ENCODE measurements at places on chromosomes 3 and 15. TPM values are rescaled to one million over a fixed set of nuclear protein-coding genes. Genes with fewer than 3 reads are reported as not detected.
A peak's percentile ranks its signal among the peaks of the same experiment; 100 is the strongest.

PLSCR2 gene
- not detected for polyA plus RNA-seq

CFAP20DC gene
- polyA plus RNA-seq, result not detected

BNIP2 gene
- polyA plus RNA-seq, result 47.7 TPM

PAQR5 gene
- polyA plus RNA-seq, result 0.31 TPM

DNA sequence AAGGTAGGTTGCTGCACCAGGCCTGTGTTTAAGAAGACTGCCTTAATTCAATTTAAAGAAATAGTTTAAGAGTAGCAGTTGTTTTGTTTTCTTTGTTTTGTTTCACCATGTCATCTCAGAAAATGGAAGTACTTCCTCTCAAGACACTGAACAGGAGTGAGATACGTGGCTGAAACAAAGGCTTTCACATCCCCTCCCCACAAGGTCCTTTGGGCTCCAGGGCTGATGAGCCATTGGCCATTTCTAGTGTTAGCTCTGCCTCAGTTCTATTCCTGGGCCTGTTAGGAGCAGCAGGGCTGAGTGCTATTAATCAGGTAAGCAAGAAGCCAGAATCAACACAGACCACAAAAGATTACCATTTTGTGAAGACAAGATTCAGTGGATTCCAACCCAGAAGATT, 132.8 kb downstream of the KCNAB1 start:
- no peaks in the 10 kb centered on the region for H3K4me1 ChIP-seq
- H3K4me3 ChIP-seq, result no peak overlapping the region
- H3K27me3 ChIP-seq, result no peaks in the 10 kb centered on the region
- H3K36me3 ChIP-seq, result peaks cover 3% of the 10 kb centered on the region
- DNase-seq, result no peak
- H3K27ac ChIP-seq, result no peak overlapping the region

DNA sequence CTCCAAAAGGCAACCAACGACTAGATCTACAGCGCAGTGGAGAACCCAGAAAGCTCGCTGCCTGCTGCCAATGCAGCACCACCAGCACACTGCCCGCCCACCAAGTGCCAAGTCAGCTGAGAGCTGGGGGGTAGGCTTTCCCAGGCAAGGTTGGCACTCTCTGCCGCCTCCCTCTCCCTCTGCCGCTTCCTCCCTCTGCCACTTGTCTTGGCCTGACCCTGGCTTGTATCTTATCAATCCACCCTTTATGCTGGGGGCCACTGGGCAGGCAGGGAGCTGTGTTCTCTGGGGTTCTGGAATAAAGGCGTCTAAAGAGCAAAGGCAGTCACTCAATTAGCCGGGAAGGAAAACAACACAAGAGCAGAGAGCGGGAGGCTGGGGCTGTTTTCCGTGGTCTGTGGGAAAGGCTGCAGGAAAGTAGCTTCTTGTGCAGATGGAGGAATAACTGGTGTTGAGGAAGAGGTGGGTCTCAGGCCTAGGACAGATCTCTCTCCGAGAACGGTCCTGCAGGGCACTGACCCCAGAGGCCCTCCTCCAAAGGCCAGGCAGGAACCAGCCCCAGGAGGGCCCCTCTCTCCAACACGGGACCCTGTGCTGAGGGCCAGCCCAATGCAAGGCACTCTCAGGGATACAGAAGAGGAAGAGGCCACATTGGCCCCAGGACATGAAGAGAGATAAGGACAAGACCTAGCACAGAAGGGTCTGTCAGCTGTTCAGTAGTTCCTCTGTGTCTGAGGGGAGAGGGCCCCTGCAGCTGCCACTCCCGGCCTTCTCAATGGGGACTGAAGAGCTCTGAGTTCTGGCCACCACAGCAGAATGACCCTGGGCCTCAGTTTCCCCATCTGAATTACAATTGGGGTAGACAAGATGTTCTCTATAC, 30.8 kb downstream of the ACSBG1 start:
- no peaks in the 10 kb centered on the region for H3K36me3 ChIP-seq
- no peaks in the 10 kb centered on the region for H3K27me3 ChIP-seq
- no peak overlapping the region for H3K4me3 ChIP-seq
- DNase-seq, result no peak
- no peak overlapping the region for H3K27ac ChIP-seq

DNA sequence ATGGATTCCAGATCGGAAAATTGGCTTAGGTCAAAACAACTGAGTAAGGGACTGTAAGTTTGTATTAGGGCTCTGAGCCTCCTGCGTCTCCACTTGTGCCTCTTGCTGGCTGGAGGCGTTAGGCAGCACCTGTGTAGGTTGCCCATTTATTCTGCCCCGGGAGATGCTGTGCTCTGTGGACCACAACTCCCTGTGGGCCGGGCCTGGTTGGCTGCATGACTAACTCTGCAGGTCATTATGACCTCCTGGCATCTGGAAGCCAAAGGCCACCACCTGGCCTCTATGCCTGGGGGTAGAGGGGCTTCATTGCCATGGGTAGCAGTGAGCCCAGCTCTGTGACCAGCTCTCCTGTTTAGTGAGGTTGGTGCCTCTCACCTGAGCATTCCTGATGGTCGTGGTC, 36.0 kb upstream of the BDH1 start:
- H3K27me3 ChIP-seq, result no peaks in the 10 kb centered on the region
- H3K27ac ChIP-seq, result no peak overlapping the region
- no peak for DNase-seq
- no peaks in the 10 kb centered on the region for H3K4me1 ChIP-seq
- H3K4me3 ChIP-seq, result no peak overlapping the region

GRCh38 chr15:48084759-48085590, 35.8 kb upstream of the SLC24A5 start:
- no peak overlapping the region for H3K4me3 ChIP-seq
- no peak for DNase-seq
- no peaks in the 10 kb centered on the region for H3K36me3 ChIP-seq
- H3K27ac ChIP-seq, result no peak overlapping the region

DNA sequence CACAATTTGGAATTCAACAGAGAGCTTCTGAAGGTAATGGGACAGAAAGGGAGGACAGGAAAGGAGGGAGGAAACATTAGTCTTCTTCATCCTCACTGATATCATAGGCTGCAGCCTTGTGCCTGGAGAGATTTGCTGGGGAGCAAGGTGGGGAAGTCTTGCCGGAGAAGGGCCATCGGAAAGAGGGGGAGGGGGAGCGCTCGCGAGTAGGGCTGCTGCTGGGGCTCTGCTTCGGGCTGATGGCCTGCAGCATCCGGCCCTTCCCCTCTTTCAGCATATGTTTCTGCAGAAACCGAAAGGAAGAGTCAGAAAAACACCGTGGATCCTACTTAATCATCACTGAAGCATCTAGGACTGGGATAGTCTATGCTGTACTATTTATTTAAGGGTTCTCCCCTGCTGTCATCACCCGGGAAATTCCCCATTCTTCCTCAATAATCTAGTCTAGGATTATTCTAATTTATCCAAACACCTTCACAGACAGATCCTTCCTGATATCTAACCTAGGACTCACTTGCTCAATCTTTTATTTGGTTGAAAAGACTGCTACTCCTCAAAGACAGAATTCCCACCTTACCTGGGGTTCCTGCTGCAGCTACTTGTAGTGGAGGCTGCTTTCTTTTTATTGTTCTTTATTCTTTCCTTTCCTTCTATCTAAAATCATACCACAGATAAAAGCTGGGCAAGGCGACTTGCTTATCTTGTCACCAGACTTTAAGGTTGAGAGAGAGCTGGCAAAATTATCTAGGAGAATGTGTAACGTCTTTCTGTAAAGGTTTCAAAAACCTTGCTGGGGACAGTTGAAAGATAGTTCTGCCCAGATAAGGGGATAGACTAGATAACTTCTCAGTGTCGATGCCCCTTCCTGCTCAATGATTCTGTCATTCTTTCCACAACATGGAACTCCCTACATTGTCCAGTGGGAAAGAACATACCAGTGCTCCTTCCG, 22.6 kb downstream of the SLC51A start:
- peaks cover 6% of the 10 kb centered on the region for H3K36me3 ChIP-seq
- H3K4me3 ChIP-seq, result no peak overlapping the region
- H3K27ac ChIP-seq, result no peak overlapping the region
- no peaks in the 10 kb centered on the region for H3K4me1 ChIP-seq
- H3K27me3 ChIP-seq, result no peaks in the 10 kb centered on the region

GRCh38 chr3:126546549-126547239, 12.0 kb downstream of the C3orf22 start:
- H3K4me3 ChIP-seq, result no peak overlapping the region
- no peak for DNase-seq
- H3K4me1 ChIP-seq, result no peaks in the 10 kb centered on the region
- no peak overlapping the region for H3K27ac ChIP-seq

DNA sequence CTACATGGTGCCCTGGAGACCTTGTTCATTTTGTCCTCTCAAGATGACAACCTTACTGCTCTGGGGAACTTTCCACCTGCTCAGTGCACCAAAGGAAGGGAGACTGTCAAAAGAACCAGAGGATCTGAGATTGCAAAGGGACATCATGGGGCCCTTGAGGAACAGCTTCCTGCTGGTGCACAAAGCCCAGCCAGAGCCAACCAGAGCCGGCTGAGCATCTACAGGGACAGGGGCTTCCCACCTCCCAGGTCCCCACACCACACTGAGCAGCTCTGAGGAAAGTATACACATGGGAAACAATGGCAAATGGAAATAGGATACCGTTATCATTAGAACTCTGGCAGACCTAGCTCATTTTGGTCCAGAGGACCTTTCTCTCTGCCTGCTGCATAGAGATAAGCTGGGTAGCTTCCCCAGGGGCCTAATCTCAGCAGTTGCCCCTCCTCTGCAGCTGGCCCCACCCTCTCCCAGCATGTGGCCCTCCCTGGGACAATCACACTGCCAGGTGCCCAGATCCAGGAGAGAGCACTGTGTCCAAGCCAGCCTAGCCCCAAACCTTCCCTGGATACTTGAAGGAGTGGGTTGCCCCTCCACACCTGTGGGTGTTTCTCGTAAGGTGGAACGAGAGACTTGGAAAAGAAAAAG, 123.4 kb upstream of the PRR20G start:
- no peaks in the 10 kb centered on the region for H3K4me1 ChIP-seq
- H3K4me3 ChIP-seq, result no peak overlapping the region
- no peak for DNase-seq
- no peaks in the 10 kb centered on the region for H3K36me3 ChIP-seq
- H3K27ac ChIP-seq, result no peak overlapping the region

GRCh38 chr3:159586571-159587202, 401.9 kb upstream of the IL12A start:
- no peaks in the 10 kb centered on the region for H3K36me3 ChIP-seq
- no peaks in the 10 kb centered on the region for H3K27me3 ChIP-seq
- H3K27ac ChIP-seq, result no peak overlapping the region
- H3K4me3 ChIP-seq, result no peak overlapping the region

DNA sequence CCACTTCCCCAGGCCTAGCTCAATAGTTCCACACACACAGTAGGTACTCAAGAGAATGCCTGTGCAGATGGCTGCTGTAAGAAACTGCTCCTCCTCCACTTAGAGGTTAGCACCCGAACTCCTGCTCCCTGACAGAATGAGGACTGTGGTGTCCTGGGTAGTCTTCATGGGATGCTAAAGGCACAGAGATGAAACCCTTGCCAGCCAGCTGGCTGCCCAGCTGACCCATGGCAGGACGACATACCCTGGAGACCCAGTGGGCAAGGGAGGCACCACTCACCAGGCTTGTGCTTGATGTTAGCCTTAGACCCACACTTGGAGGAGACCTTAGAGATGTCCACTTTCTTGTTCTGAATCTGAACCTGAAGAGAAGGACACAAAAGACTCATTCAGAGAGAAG, 54.2 kb downstream of the DHX30 start:
- DNase-seq, result no peak
- peaks cover 4% of the 10 kb centered on the region for H3K36me3 ChIP-seq
- no peaks in the 10 kb centered on the region for H3K4me1 ChIP-seq
- H3K4me3 ChIP-seq, result no peak overlapping the region
- no peak overlapping the region for H3K27ac ChIP-seq

GRCh38 chr15:67018026-67018425, 47.4 kb upstream of the SMAD3 start:
- no peak overlapping the region for H3K27ac ChIP-seq
- no peak overlapping the region for H3K4me3 ChIP-seq
- DNase-seq, result no peak
- H3K27me3 ChIP-seq, result no peaks in the 10 kb centered on the region
- no peaks in the 10 kb centered on the region for H3K36me3 ChIP-seq

DNA sequence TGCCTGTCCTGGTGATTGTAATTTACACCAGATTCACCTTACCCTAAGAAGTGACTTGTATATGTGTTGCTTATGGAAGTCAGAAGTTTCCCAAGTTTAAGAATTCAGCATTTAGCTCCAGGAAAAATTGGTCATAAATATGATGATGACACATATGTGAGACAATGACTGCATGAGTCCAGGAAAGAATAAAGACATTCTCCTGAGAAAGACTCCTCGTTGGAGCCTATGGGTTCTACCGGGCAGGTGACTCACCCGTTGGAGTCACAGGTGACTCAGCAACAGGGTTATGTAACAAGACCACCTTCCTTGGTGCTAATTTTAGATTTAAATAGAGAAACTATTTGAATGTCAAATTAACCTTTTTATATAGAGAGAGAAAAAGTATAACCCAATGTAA, 662.4 kb downstream of the FHIT start:
- no peaks in the 10 kb centered on the region for H3K36me3 ChIP-seq
- peaks cover 2% of the 10 kb centered on the region for H3K4me1 ChIP-seq
- no peak for DNase-seq
- no peak overlapping the region for H3K27ac ChIP-seq

- peaks cover 12% of the 10 kb centered on the region for H3K4me1 ChIP-seq
- no peak for DNase-seq
- H3K4me3 ChIP-seq, result no peak overlapping the region
Observed at GRCh38 chr3:123869165-123869564, 15.0 kb downstream of the MYLK start.

DNA sequence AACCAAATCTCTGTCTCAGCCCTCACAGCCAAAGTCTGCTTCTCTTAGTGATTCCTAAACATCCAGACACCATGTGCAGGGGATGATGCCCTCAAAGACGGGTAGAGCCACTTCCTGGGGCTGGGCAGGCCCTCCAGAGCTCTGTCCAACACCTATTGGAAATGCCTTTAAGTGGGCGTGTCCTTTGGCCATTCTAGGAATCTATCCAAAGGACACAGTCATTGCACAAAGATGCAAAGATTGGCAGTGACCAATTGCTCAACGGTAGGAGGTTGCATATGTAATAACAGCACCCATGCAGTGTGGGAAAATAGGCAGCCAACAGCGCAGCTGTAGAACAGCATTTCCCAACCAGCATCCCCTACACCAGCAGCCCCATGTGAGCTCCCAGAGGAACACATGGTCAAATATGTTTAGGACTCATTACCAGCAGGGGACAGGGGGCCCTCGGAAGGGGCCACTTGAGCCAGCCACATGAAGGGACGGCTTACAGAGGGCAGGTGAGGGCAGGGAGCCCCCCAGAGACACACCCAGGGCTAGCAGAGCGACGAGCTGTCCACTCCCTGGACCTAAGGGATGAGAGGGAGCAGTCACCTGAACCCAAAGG, 142.8 kb upstream of the IQSEC1 start:
- H3K27me3 ChIP-seq, result no peaks in the 10 kb centered on the region
- no peaks in the 10 kb centered on the region for H3K4me1 ChIP-seq
- H3K27ac ChIP-seq, result no peak overlapping the region
- no peak overlapping the region for H3K4me3 ChIP-seq

- no peaks in the 10 kb centered on the region for H3K4me1 ChIP-seq
- H3K27me3 ChIP-seq, result no peaks in the 10 kb centered on the region
- peak; percentile 44 for DNase-seq
- no peak overlapping the region for H3K4me3 ChIP-seq
- no peak overlapping the region for H3K27ac ChIP-seq
- no peaks in the 10 kb centered on the region for H3K36me3 ChIP-seq
Observed at GRCh38 chr3:129025108-129025507, 24.0 kb downstream of the EFCC1 start.
